NCI-H187 (cell line): ENCODE measurements at places on chromosomes 1 and 21.

DNA sequence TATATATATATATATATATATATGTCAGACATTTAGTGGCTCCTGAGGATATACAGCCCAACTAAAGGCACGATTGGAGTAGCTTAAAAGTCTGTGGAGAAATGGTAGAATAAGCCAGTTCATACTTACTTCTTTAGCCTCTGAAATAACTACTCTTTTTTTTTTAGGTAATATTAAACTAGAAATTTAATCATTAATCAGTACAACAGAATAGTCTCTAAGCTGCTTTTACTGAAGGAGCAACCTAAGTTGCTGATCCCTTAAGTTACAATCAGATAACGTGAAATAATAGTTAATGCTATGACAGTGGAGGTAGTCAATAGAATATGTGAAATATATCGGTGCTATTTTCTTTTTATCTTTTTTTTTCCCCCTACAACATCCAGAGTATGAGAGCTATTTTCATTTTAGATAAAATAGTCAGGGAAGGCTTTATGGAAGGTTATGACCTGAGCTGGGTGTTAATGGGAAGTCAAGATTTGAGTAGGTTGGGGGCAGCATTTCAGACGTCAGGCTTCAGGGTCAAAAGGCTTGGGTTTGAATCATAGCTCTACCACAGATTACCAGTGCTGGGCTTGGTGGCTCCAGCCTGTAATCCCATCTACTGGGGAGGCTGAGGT, 15.6 kb downstream of the ZMPSTE24 start:
- DNase-seq, result no peak

DNA sequence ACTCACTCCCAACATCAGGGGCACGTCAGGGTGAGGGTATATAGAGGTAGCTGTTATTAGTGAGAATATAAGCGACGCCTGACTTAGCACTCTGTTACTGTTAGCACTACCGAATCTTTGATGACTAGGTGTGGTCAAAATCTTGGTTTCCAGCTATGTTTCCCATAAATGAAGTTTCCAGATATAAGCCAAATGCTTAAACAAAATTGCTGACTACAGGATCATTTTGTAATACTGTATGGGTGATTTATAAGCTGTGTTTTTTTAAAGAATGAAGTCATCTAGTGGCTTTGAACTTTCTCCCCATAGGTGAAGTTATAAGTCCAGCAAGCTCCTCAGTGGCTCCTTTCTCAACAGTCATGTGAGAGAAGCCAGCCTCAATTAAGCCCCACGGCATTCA, 23.7 kb downstream of the KCNJ15 start:
- no peak for DNase-seq

GRCh38 chr1:84174051-84174556, 30.0 kb downstream of the PRKACB start:
- no peak for DNase-seq

DNA sequence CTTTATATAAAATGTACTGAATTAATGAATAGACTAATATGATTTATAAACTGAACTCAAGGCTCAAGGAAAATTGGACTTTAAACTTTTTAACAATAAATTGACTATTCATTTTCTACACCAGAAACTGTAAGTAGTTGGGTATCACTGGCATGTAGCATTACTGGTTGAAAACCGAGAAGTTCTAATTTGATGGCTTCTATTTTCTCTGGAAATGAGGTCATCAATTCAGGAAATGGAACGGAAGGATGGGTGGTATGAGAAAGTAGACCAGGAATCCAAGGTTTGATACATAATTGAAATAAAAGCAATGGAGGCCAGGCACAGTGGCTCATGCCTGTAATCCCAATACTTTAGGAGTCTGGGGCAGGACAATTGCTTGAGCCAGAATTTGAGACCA, 50.4 kb downstream of the RERE start:
- no peak for DNase-seq
